Activated CD8-positive, alpha-beta memory T cell treated with anti-CD3 and anti-CD28 coated beads for 48 hours (primary cell): ENCODE measurements at places on chromosomes 6 and 20.
A peak's percentile ranks its signal among the peaks of the same experiment; 100 is the strongest.

DNA sequence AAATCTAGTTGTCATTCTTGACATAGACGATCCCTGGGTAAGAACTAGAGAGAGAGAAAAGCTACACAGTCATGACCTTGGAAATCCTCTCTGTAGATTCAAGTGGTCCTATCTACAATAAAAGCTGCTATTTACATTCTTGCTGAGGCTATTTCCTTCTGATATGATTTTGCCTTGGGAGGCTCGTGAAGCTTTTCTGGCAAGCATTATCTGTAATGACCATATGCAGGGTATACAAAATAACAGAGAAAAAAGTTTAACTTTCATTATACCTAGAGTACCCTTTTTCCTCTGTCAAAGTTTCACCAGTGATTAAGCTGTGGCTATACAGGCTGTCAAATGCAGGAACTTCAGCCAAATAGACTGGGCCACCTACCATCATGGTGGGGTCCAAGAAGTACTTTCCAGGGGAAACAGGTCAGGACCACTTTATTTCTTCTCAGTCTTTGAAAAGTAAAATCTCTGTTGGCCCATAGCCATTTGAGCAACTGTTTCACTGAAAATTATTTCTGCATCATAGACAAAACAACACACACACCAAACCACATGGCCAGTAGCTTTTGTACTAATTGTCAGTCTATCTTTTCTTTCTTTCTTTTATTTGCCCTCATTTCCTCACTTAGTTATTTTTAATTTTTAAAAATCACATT is 677.0 kb upstream of the ID4 start:
- DNase-seq, result no peak

DNA sequence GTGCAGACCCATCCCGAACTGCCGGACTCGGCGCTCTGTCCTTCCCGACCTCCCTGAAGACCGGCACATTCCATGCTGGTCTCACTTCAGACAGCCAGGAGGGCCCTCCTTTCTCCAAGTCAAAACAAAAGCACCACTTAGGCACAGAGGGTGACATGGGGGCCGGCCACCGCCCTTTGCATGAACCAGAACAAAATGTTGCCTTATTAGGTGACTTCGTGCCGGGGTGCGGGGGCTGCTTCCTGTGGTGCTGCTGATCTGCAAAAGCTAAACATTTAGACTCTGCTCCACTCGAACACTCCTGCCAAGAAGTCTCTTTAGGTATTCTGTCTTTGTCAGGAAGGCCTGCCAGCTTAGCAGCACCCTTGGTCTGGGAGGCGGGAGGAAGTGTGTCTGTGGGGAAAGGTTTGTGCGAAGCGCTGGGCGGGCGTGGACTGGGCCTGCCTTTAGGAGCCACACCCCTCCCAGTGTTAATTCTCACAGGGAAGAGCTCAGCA is 133.8 kb downstream of the SMOC2 start:
- DNase-seq, result no peak

DNA sequence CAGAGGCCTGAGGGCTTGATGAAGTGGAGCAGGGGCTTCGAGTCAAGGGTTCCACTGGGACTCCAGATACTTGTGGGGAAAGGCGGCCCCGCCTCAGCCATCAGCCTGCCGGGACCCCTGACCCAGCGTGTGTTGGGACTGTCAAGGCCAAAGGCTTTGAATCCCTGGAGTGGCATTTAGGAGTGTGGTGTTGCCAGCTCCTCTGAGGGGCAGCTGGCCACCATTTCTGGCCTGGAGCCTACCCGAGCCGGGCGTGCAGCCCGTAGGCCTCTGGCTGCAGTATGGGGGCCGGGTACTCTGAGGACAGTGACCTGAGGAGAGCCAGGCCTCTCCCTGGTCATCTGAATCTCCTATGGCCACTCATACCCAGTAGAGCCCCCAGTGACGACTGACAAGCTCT is 40.0 kb downstream of the RRBP1 start:
- DNase-seq, result no peak

- DNase-seq, result no peak
Observed at GRCh38 chr20:35974256-35974655, 5.9 kb downstream of the CNBD2 start.

DNA sequence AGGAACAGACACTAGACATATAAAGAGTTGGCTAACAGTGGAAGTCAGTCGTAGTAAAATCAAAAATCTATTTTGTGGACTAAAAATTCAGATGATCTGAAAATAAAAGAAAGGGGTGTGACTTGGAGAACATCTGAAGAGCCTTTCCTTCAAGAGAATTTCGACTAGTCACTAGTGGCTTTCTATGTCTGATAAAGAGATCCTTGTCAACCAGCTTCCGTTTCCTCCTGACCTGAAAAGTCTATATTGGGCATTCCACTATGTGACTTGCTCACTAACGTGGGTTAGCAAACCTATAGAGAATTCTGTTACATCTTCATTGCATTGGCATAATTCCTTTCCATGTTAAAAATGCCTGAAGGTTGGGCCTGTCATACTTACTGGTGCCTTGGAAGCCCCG is 25.9 kb downstream of the TRAF3IP2 start:
- DNase-seq, result no peak

DNA sequence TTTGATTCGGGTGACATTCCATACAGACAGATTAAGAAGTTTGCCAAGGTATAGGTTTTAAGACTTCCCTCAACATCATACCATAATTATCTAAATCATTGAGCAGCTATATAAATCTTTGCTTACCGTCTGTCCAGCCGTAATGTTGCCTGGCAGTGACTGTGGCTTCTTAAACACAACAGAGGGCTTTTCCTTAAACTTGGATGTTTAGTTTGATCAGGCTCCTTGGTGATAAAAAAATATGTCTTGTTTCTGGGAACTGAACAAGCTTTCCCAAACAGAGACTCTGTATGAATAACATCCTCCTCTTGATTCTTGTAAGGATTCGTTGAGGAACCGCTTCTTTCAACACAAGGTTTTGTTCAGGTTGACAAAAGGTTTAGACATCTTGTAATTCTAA is 130.9 kb downstream of the QKI start:
- no peak for DNase-seq

GRCh38 chr6:29824144-29824543 is 3.5 kb upstream of the HLA-G start:
- DNase-seq, result no peak

DNA sequence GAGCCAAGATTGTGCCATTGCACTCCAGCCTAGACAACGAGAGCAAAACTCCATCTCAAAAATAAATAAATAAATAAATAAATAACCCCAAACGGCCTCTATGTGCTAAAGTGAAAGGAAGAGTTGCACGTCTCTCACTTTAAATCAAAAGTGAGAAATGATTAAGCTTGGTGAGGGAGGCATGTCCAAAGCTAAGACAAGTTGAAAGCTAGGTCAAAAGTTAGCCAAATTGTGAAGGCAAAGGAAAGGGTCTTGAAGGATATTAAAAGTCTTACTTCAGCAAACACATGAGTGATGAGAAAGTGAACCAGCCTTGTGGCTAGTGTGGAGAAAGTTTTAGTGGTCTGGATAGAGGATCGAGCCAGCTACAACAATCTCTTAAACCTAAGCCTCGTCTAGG is 14.3 kb downstream of the ZBP1 start:
- no peak for DNase-seq

GRCh38 chr6:44271914-44272313 is 1.7 kb downstream of the TMEM151B start:
- no peak for DNase-seq

- DNase-seq, result no peak
Observed at GRCh38 chr20:12570371-12570770, 438.4 kb upstream of the SPTLC3 start.

DNA sequence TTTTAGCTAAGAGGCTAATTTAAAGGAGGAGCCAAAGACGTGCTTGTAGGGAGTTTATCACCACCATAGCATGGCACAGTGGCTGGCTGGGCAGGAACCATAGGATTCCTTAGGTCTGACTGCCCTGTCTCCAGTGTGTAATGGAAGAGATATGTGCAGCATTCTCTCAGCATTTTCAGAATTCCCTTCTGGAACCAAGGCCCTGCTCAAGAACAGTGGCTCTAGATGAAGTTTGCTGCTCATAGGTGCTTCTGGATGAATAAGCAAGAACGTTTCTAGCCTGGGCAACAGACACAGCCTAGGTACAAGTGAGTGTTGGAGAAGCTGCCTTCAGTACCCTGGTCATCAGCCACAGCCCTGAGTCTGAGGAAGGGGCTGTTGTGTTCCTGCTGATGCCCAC is 69.1 kb downstream of the LCA5 start:
- no peak for DNase-seq

DNA sequence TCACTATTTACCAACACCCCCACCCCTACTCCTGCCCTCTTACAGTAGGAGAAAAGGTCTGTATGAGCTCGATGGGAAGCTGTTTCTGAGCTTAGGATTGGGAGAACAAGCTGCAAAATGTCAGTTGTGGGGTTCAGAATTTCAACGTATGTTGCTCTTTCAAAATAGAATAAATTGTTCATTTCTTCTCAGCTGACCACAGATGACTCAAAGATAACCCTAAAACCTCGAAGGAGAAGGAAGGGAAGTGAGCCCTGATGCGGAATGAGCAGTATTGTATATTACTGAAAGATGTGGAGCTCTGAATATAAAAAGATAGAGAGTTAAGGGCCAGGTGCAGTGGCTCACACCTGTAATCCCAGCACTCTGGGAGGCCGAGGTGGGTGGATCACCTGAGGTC is 35.9 kb upstream of the MYLIP start:
- no peak for DNase-seq

DNA sequence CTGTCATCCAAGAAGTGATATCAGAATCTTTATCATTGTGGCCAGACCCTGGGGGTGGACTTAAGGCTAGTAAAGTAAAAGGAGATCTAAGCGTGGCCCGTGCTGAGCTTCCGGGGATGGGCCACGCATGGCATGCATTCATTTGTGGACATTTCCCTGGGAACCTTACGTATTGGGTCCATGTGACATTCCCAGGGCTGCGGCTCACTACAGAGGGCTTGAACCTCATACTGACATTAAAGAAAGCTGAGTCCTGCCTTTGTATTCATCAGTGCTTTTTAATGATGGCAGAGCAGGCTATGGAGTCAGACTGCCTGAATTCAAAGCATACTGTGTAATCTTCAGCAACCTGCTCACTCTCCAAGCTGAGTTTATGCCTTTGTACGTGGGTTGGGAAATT is 152.2 kb upstream of the AFDN start:
- DNase-seq, result no peak

- DNase-seq, result no peak
Observed at GRCh38 chr20:61661025-61661424, 404.7 kb downstream of the TAF4 start.

DNA sequence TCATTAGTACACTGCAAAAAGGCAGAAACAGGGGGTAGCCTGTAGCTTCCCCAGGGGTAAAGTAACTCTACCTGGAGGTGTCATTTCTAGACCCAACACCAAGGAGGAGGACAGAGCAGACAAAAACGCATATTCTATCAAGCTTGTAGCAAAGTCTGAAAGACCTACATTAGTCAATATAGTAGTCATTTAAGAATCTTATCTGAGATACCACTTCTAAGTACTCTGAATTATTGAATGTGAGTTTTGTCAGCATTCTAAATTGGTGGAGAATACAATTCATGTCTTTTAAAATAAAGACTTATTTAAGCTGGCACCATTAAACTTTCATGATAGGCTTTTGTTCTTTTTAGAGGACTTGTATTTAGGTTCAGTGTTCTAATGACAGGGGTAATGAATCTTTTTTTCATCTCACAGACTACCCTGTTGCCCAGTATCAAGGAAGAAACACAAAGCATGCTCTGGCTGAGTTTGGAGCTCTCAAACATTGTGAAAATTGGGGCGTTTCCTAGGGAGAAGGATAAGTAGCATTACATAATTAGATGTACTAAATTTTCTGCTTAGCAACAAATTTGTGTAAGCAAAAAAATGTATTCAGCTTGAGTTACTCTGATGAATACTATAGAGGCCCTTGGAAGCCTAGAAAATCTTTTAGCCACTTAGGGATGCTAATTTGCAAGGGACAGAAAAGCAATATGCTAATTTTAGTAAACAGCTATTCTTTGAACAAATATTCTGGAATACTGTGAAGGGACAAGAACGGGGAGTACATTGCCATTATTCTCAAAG is 255.4 kb upstream of the HSF2 start:
- no peak for DNase-seq

- no peak for DNase-seq
Observed at GRCh38 chr20:46031701-46032254, 2.8 kb downstream of the SLC12A5 start.

- peak; percentile 28 for DNase-seq
Observed at GRCh38 chr6:30877419-30878262, 6.7 kb upstream of the DDR1 start.

- no peak for DNase-seq
Observed at GRCh38 chr20:54184071-54184470, 10.3 kb upstream of the CYP24A1 start.

DNA sequence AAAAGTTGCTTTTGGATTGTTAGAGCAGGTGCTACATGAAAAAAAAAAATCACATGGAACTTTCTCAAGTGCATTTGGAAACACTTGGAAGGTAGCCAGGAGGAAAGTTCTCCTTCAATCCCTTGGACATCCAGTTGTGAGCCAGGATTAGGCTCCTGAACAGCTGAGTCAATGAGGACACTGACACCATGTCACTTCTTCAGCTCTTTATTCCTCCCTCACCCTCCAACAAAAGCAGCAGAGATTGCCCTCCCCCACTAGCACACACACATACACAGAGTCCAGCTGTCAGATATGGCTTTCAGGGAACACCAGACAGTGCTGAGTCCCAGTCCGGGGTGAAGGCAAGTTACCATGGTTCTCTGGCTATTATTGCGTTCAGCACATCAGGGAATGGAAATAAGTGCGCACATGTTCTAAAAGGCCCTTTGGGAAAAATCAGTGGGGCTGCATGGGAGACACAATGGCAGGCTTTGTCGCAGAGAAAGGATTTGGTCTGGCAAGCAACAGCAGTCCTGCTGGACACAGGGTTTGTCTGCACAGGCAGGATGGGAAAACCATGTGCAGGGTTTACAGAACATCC is 124.7 kb upstream of the MARCKS start:
- no peak for DNase-seq

DNA sequence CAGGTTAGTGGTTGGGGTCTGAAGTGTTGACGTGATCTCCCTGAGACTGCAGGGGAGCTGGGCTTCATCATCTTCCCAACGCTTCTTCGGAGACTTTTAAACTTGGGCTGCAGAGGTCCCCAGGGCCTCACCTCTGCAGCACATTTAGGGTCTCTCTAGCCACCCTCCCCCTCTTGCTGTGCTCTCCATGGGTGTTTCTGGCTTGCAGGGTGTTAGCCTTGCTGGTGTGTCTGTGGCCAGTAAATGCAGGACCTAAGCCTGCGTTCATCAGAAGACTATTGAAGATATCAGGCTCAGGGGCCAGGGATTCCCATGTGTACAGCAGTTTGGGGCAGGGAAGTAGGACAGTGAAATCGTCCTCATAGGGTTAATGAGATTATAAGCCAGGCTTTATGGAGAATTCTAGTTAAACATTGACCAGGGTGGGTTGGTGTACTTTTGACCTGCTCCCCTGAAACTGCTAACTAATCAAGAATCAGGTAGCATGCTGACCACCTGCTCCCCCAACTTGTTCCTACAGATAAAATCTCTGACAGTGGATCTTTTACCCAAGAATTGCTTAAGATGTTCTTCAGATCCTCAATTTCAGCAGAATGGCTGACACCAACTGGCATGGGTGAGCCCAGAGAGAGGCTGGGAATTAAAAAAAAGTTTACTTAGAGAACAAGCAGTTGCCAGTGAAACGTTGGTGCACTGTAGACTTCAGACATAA is 3.8 kb upstream of the DDO start:
- DNase-seq, result no peak
